ENCODE measurements at places on chromosomes 6 and 20.

- no peak for DNase-seq
Measured at GRCh38 chr6:107632381-107633136, 142.6 kb downstream of the SOBP start.

GRCh38 chr6:135797361-135797760 is 54.1 kb upstream of the PDE7B start:
- DNase-seq: no peak

- DNase-seq: no peak
Measured at GRCh38 chr20:13432126-13432525, 206.6 kb downstream of the TASP1 start.

- DNase-seq: no peak
Measured at GRCh38 chr6:144152334-144152900, 2.1 kb downstream of the STX11 start.

- DNase-seq: no peak
Measured at GRCh38 chr6:42224222-42225028, 6.8 kb upstream of the MRPS10 start.

DNA sequence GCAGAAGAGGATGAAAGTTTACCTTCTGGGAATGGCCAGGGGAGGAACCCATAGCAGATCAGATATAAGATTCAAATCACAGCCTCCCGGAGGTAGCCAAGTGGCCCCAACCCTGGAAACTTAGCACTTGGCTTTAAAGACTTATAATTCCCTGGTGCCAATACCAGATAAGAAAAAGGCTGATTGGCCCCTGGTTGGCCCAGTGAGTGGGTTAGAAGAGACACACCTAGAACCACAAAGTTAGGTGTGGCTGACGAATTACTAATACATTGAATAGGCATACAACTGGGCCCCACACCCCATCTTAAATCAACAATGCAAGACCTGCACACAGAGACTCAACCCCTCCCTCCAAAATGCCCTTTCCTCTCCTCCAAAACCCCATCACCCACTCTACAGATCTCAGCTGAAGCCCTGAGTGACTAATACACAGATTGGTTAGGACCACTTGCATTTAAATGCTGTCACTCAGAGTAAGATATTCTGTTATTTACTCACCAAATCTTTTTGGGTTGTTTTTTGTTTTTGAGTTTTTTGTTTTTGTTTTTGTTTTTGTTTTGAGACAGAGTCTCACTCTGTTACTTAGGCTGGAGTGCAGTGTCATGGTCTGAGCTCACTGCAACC is 315.4 kb upstream of the JARID2 start:
- DNase-seq: no peak

GRCh38 chr6:34341481-34341971 is 50.9 kb downstream of the NUDT3 start:
- no peak for DNase-seq

GRCh38 chr20:8196096-8196495 is 64.0 kb downstream of the PLCB1 start:
- no peak for DNase-seq
